ENCODE measurements at places on chromosomes 12 and 14.

GRCh38 chr12:54631988-54632728, 2.5 kb downstream of the LACRT start:
- no peak for DNase-seq

GRCh38 chr14:52939427-52939826, 11.4 kb downstream of the FERMT2 start:
- no peak for DNase-seq

DNA sequence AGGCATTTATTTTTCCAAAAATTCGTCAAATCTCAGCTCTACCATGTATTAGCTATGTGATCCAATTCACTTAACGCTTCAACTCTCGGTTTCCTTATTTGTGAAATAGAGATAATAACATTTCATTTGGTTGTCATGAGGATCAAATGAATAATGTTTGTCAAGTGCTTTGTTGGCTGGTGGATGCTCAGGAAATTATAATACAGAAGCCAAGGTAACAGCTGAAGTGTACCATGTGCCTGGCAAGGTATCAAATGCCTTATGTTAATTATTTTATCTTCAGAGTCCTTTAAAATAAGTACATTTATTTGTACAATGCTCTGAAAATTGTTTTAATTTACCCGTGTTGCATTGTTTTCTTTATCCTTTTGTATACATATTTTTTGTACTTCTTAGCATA, 6.1 kb upstream of the PRKCH start:
- DNase-seq, result no peak

GRCh38 chr12:7303230-7303629, 642 bp upstream of the ACSM4 start:
- DNase-seq, result no peak

- no peak for DNase-seq
These were observed 34.7 kb downstream of the PTGER2 start for GRCh38 chr14:52348776-52349175.

DNA sequence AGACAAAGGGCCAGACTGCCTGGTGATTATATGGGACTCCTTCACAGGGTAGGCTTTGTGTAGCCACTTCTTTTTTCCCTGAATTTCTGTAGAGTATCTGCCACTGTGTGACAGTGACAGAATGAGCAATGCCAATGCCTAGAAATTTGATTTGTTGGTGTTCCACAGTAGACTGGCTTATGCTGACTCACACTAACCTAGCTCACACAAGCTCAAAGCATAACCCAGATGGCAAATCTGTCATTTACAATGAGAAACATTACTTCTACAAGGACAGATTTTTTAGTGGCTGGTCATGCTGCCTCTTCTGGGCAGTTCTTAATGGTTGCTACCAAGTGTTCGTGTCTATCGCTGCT, 15.9 kb downstream of the CFAP251 start:
- no peak for DNase-seq

DNA sequence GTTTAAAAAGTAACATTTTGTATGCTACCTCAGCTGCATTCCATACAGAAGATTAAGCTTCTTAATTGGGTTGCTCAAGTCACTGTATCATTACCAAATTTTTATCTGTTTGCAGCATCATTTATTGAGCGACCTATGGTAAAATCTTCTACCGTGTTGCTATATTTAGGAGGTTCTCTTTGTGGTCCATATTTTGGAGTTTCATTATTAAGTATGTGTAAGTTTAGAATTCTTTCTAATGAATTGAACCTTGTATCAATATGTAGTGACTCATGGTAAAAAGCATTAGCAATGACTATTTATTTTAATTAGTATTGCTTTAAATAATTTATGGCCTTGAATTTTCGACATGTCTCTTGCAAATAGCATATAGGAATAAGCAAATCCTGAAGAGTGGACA, 42.2 kb downstream of the CSRP2 start:
- DNase-seq, result no peak

GRCh38 chr12:107042801-107043200, 50.5 kb downstream of the CRY1 start:
- DNase-seq, result no peak

DNA sequence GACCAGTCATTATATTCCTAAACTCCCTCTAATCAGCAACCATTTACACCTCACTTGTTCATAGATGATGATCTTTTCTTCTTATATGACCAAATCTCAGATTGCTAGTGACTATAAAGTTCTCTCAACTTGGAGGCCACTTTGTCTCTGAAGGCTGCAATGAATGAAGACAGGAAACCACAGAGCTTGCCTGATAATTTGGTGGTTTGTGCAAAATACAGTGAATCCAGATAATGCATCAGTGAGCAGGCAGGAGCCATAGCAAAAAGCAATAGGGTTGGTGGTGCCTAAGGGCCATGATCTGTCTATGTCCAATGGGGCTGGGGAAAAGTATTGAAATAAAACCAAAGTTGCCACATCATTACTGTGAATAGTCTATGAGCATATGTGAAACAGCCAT, 123.8 kb upstream of the LRFN5 start:
- DNase-seq, result no peak

GRCh38 chr12:25382311-25383106, 131.8 kb upstream of the KRAS start:
- no peak for DNase-seq

DNA sequence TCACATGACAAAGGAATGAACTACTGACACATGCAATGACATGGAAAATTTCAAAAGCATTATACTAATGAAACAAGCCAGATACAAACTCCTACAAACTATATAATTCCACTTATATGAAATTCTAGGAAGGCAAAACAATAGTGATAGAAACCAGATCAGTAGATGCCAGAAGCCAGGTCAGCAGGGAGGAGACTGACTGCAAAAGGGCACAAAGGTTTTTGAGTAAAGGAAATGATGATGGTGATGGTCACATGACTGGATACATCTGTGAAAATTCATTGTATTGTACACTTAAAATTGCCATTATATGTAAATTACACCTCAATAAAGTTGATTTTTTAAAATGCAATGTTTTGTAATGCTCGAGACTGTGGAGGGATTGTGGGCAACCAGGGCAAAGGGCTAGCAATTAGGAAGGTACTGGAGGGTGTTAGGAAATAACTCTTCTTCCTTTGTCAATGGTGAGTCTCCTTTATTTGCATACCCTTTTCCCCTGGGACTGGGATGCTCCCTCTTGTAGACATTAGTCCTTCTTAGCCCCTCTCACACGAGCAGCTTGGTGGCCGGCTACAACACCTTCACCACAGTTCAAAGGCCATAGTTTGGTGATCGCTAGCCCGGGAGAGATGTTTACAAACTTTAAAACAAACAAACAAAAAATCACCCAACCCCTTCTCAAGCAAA, 6.7 kb upstream of the PRPF40B start:
- no peak for DNase-seq

- DNase-seq, result no peak
These were observed 97.1 kb upstream of the NRXN3 start for GRCh38 chr14:78073028-78073427.

- DNase-seq, result no peak
These were observed 74.4 kb downstream of the DAAM1 start for GRCh38 chr14:59262717-59263454.

GRCh38 chr12:46377678-46378077, 5.1 kb upstream of the SLC38A2 start:
- DNase-seq, result no peak

- DNase-seq, result no peak
These were observed 62.0 kb upstream of the SYT1 start for GRCh38 chr12:78802593-78802992.

GRCh38 chr12:116368196-116369194, 91.0 kb upstream of the MED13L start:
- no peak for DNase-seq

DNA sequence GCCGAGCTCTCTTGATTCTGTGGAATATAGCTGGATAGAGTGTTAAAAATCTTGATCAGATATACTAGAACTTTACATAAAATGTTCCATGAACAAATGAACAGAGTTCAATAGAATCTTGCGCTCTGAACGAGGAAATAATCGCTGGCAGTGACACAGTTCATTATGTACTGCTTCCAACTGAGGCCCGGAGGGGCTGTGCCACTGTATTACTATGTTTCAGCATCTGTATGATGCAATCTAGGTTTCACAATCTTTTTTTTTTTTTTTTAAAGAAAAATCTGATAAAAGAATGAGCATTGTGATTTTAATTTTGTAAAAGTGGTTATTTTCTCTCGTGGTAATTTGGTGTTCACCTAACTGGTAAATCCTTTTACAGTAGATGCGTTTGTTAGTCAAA, 77.2 kb downstream of the FERMT2 start:
- no peak for DNase-seq

- DNase-seq, result no peak
These were observed 10.8 kb downstream of the MGP start for GRCh38 chr12:14874882-14875281.

- no peak for DNase-seq
These were observed 10.5 kb downstream of the TTC8 start for GRCh38 chr14:88834883-88835431.

DNA sequence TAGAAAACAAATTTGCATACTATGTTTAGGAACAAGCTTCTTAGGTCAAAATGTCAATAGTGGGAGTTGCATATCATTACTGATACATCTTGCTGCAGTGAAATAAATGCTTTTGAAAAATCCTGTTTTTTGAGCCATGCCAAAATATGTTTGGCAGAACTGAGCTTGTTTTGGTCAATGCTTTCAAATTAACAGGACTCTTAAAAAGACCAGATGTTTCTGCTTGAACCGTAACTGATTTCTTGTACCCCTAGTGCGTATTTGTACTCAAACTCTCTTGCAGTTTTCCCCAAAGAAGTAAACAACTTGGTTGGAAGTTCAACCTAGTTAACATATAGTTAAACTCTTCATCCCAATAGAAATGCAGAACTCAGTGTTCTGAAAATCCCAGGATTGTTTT, 3.4 kb downstream of the TRHDE start:
- DNase-seq, result no peak

All from stimulated activated CD4-positive, alpha-beta T cell treated with anti-CD3 and anti-CD28 coated beads, Interleukin-12 subunit alpha, Interleukin-12 subunit beta, amount 100 ng/mL, for 24 hours (primary cell).